HepG2 (cell line): ENCODE measurements at places on chromosomes 6 and 20. TPM values are rescaled to one million over a fixed set of nuclear protein-coding genes. Genes with fewer than 3 reads are reported as not detected.

GRCh38 chr6:45518013-45518720 is 140.4 kb upstream of the SUPT3H start:
- no peak for DNase-seq

GRCh38 chr20:63519668-63520503 is 679 bp upstream of the PPDPF start:
- no peak for DNase-seq

GRCh38 chr6:45256697-45257695 is 71.1 kb upstream of the RUNX2 start:
- no peak for DNase-seq

- DNase-seq = no peak
Observed at GRCh38 chr6:26431258-26432172, 8.8 kb upstream of the BTN3A3 start.

- DNase-seq = no peak
Observed at GRCh38 chr6:42644211-42644610, 78.2 kb downstream of the PRPH2 start.

DNA sequence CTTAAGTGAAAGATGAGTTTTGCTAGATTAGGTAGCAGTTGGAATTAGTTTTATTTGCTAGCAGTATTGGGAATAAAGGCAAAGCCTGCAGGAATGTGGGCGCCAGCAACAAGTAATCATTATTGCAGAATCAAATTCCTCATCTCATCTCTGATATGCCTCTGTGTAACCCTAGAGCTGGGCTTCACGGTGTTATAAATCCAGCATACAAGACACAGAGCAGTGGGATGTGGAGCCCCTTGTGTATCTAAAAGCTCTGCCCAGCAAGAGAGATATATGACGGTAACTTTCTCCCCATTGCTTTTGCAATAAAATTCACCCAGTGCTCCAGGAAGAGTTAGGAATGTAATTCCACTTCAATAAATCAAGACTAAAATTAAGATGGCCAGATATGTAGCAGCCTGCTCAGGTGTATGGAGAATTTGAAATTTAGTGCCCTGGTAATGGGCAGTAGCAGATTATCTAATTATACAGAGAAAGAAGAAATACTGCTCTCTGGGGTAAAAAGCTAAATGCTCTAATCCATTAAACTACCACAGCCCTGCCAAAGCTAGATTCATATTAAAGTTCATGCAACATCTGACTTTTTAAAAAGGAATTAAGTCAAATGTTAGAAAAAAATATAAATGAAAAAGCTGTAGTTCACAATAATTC is 5.6 kb upstream of the BLOC1S5 start:
- no peak for DNase-seq

GRCh38 chr6:131083687-131084086 is 20.6 kb upstream of the EPB41L2 start:
- no peak for DNase-seq

DNA sequence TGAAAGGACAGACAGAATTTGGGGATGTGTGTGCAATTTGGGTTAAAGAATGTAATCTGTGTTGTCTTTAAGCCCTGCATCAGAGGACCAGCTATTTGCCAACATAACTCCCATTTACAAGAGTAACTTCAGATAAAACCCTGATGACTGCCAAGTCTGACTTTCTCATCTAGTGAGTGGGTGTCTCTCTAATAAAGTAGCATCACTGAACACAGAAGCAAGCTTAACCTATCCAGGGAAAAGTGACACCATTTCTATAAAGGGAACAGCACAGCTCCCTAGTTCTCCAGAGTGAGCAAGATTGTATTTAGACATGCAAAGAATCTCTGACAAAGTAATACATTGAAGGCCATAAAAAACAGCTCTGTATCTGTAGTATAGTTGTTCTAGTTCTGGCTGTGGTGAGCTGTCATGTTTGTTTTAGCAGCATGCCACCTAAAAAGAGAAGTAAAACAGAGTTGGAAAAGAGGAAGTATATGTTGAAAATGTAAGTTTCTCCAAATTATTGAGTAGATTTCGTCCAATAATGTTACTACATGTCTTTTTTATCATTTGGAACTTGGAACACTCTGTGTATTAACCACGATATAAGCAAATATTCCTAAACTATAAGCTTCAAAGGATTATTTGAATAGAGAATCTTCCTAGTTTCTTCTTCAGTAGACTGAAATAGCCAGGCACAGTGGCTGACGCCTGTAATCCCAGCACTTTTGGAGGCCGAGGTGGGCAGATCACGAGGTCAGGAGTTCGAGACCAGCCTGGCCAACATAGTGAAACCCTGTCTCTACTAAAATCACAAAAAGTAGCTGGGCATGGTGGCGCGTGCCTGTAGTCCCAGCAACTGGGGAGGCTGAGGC is 8.8 kb upstream of the PIM1 start:
- no peak for DNase-seq

DNA sequence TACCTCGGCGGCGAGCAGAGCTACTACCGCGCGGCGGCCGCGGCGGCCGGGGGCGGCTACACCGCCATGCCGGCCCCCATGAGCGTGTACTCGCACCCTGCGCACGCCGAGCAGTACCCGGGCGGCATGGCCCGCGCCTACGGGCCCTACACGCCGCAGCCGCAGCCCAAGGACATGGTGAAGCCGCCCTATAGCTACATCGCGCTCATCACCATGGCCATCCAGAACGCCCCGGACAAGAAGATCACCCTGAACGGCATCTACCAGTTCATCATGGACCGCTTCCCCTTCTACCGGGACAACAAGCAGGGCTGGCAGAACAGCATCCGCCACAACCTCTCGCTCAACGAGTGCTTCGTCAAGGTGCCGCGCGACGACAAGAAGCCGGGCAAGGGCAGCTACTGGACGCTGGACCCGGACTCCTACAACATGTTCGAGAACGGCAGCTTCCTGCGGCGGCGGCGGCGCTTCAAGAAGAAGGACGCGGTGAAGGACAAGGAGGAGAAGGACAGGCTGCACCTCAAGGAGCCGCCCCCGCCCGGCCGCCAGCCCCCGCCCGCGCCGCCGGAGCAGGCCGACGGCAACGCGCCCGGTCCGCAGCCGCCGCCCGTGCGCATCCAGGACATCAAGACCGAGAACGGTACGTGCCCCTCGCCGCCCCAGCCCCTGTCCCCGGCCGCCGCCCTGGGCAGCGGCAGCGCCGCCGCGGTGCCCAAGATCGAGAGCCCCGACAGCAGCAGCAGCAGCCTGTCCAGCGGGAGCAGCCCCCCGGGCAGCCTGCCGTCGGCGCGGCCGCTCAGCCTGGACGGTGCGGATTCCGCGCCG is 994 bp downstream of the FOXC1 start:
- DNase-seq = peak; percentile 27

DNA sequence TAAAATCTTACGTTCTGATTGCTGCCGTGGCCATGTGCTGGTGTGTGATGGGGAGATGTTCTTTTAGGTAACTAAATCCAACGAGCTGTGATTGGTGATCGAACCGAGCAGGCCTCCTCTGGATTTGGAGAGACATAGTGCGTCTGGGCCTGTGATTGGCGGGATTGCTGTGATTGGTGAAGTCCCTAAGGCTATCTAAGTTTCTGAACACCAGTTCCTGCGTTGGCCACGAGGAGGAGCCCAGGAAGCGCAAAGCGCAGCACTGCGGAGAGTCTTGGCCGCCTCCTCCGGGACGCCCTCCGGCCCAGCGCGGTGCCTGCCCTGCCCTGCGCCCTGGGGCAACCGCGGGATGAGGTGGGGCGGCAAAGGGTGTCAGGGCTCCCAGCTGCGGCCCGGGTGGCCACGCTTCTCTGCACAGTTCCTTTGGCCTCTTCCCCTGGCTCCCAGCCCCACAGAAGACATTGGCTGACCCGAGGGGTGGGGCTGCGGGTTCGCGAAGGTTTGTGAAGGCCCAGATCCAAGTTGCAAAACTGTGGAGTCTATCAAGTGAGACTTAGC is 33.0 kb downstream of the HNF4A start:
- DNase-seq = no peak

GRCh38 chr20:49791165-49791564 is 21.5 kb upstream of the SLC9A8 start:
- no peak for DNase-seq

DNA sequence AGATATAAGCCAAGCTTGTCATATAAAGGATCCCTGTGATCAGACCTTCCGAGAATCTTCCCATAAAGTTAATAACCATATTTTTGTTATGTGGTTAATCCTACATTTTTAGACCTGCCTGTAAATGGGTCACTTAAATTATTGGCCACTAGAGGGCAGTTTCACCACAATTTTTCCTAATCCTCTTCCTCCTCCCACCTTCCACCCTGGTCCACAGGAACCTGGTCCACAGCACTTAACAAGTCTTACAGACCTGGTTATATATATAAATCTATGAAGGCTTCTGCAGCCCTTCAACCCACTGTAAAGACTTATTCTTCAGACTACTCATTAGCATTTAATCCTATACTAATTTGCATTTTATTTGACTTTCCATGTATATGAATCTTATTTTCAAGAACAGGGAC is 28.3 kb downstream of the MRS2 start:
- DNase-seq = peak; percentile 65

DNA sequence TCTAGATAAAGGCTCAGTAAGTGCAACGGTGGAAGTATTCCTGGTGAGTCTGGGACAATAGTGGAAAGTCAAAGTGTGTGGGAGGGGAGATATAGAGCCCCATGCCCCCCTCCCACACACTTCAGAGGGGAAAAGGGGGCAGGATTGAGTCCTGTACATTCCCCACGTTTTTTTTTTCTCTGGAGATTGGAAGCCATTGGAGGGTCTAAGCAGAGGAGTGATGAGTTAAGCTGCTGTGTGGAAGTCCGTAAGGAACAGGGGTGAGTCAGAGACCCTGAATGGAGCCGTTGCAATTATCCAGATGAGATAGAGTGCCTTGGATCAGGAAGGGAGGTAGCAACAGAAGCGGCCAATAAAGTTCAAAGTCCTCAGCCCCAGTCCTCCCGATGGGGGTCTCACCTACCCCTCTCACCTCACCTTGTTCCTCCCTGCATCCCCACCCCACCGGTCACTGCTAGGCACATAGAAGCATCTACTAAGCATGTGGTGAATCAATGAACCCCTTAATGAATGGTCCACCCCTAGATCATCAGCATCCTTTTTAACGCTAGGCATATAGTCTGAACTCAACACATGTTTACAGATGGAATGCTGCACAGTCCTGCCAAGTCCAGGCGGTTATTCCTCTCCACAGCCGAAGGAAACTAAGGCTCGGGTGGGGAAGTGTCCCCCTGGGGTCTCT is 662 bp upstream of the SLC9A8 start:
- DNase-seq = no peak

DNA sequence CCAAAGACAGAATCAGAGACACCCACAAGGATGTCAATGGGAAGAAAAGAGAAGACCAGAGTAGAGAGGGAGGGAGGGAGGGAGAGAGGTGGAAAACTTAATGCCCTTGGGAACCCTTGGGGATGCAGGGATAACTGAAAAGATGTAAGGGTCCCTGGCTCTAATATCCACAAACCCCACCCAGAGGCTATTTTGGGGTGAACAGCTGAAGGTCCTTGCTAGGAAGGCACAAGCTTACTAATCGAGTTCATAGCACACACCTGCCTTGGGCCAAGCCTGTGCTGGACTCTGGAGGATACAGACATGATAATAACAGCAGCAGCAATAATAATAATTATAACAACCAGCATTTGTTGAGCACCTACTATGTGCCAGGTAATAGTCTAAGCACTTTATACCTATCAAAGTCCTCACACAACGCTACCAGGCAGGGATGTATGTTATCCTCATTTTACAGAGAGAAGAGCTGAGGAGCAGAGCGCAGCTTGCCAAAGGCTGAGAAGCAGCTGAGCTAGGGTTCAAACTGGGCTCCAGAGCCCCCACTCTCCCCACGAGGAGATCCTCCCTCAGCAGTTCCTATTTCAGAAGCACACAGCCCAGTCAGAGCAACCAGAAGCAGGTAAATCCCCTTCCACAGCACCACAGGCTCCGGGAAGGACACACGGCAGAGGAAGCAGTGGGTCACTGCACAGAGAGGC is 174.2 kb downstream of the ANKRD60 start:
- no peak for DNase-seq

GRCh38 chr20:25376886-25377285 is 13.7 kb downstream of the ABHD12 start:
- DNase-seq = no peak

- no peak for DNase-seq
Observed at GRCh38 chr6:139029470-139030227, 1.1 kb downstream of the ABRACL start.

DNA sequence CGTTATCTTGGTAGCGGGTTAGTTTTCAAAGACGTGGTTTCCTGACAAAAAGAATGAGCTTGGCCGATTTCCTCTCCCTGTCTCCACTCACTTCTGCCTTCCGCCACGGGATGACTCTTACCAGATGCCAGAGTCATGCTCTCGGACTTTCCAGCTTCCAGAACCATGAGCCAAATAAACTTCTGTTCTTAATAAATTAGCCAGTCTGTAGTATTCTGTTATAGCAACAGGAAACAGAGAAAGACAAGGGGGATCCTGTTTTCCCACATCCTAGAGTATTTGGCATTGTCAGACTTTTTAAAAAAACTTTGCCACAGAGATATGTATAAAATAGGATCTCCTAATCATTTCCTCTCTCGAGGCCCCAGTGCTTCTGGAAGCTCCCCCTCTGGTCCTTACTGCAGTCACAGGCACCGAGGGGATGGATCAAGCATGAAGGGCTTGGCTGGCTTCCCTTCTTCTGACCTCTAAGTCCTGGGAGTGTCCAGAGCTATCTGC is 84.9 kb upstream of the NAA20 start:
- DNase-seq = no peak

GRCh38 chr20:57407541-57407956 is 16.4 kb downstream of the RBM38 start:
- no peak for DNase-seq

DNA sequence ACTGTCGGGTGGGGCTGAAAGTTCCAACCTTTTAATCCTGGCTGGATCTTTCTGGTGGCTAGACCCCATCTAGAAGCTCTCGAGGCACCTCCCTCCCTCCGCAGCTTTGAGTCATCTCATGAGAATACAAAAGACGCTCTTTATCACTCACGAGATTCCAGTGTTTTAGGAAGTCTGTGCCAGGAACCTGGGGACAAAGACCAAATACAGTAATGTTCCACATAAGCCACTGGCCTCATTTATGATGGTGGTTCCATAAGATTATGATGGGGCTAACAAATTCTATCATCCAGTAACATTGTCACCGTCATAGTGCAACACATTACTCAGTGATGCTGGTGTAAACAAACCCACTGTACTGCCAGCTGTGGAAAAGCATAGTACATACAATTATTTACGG is 48.7 kb downstream of the NCOA7 start:
- no peak for DNase-seq

Gene AKAP7
- polyA plus RNA-seq = 2.5 and 3.6 TPM in 2 replicates

Gene AHCY
- 419 and 492 TPM in 2 replicates for polyA plus RNA-seq

Gene TBPL1
- 20.2 and 25.3 TPM in 2 replicates for polyA plus RNA-seq

Gene PGC
- polyA plus RNA-seq = 397 and 426 TPM in 2 replicates

Gene RAB32
- 42.2 and 43.7 TPM in 2 replicates for polyA plus RNA-seq
